ENCODE measurements at places on chromosomes 3 and 15.

GRCh38 chr3:132236701-132237651, 80.2 kb upstream of the ACP3 start:
- no peak for DNase-seq

GRCh38 chr3:140276703-140277102, 341.7 kb downstream of the CLSTN2 start:
- peak; percentile 46 for DNase-seq

GRCh38 chr3:122598556-122598955, 21.1 kb downstream of the PARP15 start:
- no peak for DNase-seq

GRCh38 chr3:16069149-16069922, 105.1 kb upstream of the GALNT15 start:
- peak; percentile 90 for DNase-seq

GRCh38 chr3:185087419-185087818, 65.4 kb downstream of the C3orf70 start:
- no peak for DNase-seq

- DNase-seq: no peak
These were observed 23.3 kb downstream of the RASGRF1 start for GRCh38 chr15:79067072-79067833.

GRCh38 chr15:89121414-89121813, 33.2 kb downstream of the ABHD2 start:
- no peak for DNase-seq

All from HT1080 (cell line).